ENCODE measurements at places on chromosomes 5 and 9. TPM values are rescaled to one million over a fixed set of nuclear protein-coding genes. Genes with fewer than 3 reads are reported as not detected.

Gene PGGT1B
- total RNA-seq, result 21.5 TPM

Gene FAT2
- total RNA-seq, result not detected

Gene RHOBTB3
- 7.8 TPM for total RNA-seq

Gene KIF24
- total RNA-seq, result 3.4 TPM

All from A549 treated with Mapracorat at 1 μM for 4 hours (cell line).